ENCODE measurements at places on chromosomes 4 and X. TPM values are rescaled to one million over a fixed set of nuclear protein-coding genes. Genes with fewer than 3 reads are reported as not detected.

DNA sequence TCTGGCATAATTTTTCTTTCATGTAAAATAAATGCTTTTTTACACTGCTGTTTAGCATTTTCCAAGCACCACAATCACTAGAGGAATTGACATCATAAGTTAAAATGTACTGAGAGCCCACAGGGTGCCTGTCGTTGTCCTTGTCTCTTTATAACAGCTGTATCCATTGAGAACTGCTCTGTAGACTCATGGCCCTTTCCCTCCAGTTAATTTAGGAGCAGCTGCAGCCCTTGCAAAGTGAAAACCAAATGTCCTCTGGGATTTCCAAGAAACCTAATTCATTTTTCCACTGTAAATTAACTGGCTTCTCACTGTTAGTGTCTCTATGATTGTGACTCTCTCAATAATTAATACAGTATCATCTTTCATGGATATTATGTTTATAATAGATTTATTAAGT is 185.9 kb downstream of the SLC4A4 start:
- no peak for DNase-seq

UGT2B17 gene
- not detected for total RNA-seq

DNA sequence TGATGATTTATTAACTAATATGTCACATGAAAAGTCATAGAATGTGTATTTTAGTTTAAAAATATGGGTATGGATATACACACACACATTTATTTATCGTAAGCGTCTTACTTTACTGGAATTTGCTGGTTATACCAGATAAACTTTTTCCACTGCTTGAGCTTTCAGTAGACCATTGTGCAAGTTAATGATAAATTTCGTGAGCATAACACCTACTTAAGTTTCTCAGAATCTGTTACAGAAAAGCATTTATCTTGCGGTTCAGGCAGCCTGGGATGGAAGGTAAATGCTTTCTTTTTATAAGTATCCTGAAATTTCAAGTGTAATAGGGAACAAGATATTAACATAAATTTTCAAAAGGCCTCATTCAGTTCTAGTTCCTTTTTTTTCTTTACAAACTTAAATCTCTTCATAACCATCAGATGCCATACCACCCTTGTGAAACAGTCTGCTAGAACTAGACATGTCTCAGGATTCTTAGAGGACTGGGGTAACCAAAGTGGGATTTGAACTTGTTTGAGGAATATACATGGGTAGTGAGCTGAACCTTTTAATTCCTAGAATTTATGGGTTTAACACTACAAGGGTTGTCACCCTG is 27.7 kb downstream of the ATP7A start:
- DNase-seq: no peak

DNA sequence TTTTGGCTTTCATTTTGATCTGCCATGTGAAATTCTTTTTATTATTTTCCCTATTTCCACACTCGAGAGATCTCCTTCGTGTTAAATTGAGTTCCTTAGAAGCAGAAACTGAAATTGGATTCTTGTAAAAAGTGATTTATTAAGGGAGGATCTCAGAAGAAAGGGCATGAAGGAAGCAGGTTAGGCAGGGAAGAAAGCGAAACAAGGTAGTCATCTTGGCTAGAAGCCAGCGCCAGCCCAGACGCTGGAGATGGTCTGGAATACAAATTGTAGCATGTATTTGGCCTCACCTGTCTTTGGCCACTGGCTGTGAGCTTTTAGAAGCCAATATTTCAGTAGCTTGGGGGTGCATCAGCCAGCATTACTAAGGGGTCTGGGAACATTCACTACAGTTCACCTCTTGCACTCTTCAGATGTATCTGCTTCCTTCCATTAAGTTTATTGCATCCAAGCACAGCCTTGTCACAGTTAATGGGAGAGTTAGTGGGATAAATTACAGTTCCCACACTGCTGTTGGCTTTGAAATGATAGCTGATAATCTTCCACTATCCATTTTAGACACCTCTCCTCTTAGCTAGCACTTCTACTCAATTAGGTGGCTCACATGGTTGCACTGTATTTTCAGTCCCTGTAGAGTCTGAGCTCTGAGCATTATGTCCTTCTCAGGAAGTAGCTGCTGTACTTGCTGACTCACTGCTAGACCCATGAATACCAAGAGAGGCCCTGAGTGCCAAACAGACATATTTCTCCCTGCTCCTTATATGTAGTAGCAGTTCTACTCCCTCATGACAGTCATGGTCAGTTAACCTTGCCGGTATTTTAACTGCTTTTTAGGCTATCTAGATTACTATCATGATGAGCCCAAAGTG is 14.6 kb downstream of the GRXCR1 start:
- no peak for DNase-seq

- peak; percentile 51 for DNase-seq
Measured at GRCh38 chrX:22652596-22652995, 347.2 kb upstream of the DDX53 start.

- peak; percentile 15 for DNase-seq
Measured at GRCh38 chrX:110123331-110123782, 120.4 kb downstream of the TMEM164 start.

CHST7 gene
- total RNA-seq: 10.0 TPM

All from fibroblast of villous mesenchyme (primary cell).